ENCODE measurements at places on chromosomes 4 and X.

GRCh38 chr4:6474053-6474568 is 1.7 kb upstream of the PPP2R2C start:
- DNase-seq: no peak

DNA sequence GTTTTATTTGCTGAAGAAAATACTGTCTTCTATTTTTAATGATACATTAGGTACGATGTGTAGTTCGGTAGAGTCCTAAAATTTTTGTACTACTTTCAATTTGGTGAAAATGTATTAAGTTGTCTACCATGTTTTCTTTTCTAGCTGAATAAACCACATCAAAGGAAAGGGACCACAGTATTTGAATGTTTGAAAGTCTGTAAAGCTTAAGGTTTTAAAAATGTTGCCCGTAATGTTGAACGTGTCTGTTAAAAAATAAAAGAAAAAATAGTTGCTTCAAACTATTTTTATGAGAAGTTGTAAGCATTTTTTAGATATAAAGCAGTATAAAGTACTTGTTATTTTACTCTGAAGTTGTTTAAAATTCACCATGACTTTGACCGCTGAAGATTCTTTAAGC is 3.2 kb downstream of the CDKN2AIP start:
- DNase-seq: no peak

- DNase-seq: peak; percentile 70
Measured at GRCh38 chr4:182242787-182243186, 415 bp upstream of the TENM3 start.

DNA sequence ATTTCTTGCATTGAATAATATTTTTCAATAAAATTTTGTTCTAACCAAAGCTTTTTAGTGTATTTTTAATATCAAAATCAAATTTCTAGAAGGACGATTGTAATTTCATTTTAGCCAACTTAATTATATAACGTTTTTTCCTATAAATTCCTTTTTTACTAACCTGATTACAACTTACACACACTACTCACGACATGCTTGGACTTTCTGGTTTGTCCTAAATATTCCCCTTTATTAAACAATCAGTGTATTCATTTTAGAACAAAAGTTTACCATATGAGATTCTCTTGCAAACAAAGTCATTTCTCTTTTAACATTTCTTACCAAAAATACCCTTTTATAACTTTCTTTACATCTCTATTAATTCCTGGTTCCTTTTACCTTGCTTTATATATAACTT is 173.7 kb downstream of the PWWP3B start:
- peak; percentile 0 for DNase-seq

- DNase-seq: peak; percentile 70
Measured at GRCh38 chr4:176277162-176277904, 8.3 kb upstream of the ASB5 start.

DNA sequence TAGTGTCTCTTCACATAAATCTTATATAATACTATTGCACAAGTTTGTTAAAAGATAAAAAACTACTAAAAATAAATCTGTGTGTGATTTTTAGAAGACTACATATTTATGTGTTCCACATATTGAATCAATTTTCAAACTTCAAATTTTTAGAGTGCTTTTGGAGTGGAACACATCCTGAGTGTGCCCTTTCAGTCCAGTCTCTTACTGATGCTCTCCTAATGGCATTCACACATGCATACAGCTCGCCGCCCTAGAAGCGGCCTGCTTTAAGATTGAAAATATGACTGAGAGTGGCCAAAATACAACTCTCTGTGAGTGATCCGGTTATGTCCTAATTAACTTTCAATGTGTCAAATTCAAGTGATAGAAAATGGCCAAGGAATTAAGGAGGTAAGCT is 628.8 kb downstream of the ANKRD50 start:
- peak; percentile 33 for DNase-seq

- DNase-seq: peak; percentile 86
Measured at GRCh38 chr4:99968330-99968729, 18.3 kb upstream of the H2AZ1 start.

DNA sequence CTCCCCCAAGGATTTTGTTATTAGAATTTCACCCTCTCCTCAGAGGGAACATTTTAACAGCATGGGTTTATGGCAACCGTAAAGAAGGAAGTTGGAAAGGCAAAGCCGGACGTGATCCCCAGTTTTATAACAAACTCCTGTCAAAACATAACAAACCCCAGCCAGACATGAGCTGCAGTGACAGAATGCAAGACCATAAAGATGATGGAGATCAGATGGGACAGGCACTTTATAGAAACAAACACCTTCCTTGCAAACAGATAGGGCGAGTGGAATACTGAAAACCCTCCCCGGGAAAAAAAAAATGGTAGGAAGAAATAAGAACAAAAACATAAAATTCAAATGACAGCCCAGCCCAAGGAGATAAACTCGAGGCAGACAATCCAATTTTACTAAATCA is 281.4 kb downstream of the LDB2 start:
- no peak for DNase-seq

GRCh38 chrX:54182194-54182863 is 725 bp downstream of the FAM120C start:
- peak; percentile 27 for DNase-seq

DNA sequence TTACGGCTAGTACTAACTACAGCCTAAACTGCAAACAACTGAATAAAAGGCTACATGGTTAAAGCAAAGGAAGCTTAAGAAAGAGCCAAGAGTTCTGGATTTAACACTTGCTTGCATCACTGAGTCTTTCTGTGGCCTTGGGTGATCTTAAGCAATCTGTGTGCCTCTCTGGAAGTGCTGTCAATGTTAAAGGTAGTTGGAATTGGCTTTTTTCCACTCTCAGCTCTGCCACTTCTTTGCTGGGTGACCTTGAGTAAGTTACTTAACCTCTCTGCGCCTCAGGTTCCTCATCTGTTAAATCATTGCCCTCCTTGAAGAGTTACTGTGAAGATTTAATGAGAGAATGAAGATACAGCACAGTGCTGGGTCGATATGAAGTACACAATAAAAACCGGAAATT is 15.7 kb downstream of the SLC2A9 start:
- DNase-seq: no peak

GRCh38 chrX:10603612-10604011 is 16.8 kb downstream of the MID1 start:
- DNase-seq: peak; percentile 19

DNA sequence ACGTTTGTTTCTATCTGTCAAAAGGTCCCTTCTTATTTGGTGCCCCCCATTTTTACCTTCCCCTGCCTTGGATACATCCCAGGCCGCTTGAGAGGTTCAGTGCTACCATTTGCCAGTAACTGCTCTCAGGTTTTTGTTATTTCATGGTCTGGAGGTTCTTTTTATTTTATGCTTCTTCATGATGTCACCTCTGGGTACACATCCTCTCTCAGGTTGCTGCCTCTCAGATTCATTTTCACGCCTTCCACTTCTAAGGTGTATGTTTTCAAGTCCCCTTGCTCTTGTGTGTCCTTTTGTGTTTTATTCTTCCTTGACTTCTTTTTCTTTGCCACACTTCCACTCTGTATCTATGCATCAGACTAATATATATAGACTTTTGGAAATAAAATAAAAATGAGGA is 640.1 kb upstream of the AADAT start:
- no peak for DNase-seq

DNA sequence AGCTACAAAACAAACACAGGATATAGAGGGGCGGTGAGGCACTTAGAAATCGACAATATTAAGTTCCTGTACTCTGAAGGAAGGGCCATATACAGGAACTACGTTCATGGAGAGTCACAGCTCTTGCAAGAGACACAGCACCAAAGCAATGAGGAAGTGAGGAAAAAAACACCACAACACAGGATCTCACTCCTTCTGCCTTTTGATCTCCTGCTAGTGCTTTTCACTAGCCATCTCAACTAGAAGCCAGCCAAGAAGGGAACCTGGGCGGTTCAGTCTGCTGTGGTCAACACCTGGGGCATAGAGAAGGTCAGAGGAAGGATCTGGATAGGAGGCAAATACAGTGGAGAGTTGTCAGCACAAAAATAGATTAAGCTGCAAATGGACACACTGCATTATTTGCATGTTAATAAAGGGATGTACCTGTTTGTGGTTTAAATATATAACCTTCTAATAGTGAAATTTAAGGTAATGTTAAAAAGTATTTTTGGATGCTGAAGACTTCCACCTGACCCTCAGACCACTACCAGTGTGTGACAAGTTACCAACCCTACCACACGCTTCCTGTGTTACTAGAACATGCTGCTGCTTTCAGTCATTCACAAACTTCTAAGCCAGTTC is 104.6 kb downstream of the DTHD1 start:
- DNase-seq: no peak

- DNase-seq: peak; percentile 13
Measured at GRCh38 chrX:148947399-148947975, 447.1 kb downstream of the AFF2 start.

DNA sequence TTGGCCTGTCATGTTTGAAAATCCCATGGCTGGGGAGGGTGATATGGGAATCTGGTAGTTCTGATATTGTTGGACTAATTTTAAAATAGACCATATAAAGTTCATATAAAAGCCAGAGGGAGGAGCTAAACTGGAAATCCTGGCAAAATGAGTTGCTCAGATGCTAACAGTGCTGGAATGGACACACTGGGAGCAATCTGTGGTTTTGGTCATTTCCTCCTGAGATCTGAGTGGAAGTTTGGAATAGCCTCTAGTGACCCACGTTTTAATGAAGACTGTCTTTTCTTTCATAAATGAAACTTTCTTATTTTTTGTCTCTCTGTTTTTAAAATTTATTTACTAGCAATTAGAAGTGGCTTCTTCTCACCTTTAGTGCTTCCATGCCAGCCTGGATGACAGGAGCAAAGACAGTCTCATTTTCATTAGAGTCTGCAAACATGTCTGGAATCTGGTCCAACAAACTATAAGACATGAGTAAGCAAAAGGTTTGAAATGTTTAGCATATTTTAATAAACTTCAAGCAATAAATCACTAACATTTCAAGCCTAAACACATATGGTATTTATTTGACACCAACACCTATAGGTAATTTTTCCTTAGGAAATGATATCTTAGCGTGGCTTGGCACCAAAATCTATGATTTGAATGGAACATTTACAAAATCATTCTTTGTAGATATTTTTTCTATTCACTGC is 66.6 kb downstream of the METTL14 start:
- peak; percentile 73 for DNase-seq

DNA sequence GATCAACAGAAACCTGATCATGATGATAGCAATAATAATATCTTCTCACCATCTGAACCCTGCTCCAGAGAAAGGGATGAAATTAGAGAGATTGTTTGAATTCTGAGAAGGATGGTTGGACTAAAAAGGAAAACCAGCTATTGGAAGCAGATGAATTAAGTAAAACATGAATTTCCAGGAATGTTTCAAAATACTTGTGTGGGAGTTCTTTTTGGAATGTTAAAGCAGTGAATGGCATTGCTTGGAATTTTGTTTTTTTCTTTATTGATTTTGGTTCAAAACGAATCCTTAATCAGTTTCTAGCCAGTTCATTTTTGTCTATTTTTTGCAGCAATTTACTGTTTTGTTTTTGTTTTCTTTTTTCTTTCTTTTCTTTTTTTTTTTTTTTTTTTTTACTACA is 150.3 kb downstream of the NHS start:
- peak; percentile 39 for DNase-seq

DNA sequence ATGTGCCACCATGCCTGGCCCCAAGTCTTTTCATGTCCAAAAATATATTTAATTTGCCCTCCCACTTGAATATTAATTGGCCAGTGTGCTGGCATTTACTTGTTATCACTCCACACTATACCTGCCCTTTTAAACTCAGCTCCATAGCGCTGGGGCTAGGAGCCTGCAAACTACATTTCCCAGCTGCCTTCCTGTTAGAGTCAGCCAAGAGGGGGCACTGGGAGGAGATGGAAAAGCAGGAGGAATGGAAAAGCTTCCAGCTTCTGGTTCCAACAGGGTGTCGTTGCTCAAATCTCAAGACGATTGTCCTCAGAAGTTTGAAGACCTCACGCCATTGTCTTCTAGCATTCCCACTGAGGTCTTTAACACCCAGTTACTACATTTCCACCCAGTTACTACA is 315.5 kb downstream of the BCOR start:
- no peak for DNase-seq

- no peak for DNase-seq
Measured at GRCh38 chr4:80587871-80588385, 252.4 kb downstream of the CFAP299 start.

- DNase-seq: no peak
Measured at GRCh38 chrX:46580613-46581012, 7.0 kb downstream of the CHST7 start.

- no peak for DNase-seq
Measured at GRCh38 chr4:126710935-126711334, 921.8 kb upstream of the INTU start.

- DNase-seq: no peak
Measured at GRCh38 chr4:90904021-90904420, 776.8 kb downstream of the CCSER1 start.

- DNase-seq: no peak
Measured at GRCh38 chrX:17495052-17495451, 120.1 kb downstream of the NHS start.

GRCh38 chrX:150146271-150146896 is 208.1 kb upstream of the EOLA2 start:
- DNase-seq: no peak
